ENCODE measurements at places on chromosomes 12 and 14.
A peak's percentile ranks its signal among the peaks of the same experiment; 100 is the strongest.

- DNase-seq, result peak; percentile 67
Observed at GRCh38 chr12:120367924-120368788, 808 bp downstream of the MSI1 start.

DNA sequence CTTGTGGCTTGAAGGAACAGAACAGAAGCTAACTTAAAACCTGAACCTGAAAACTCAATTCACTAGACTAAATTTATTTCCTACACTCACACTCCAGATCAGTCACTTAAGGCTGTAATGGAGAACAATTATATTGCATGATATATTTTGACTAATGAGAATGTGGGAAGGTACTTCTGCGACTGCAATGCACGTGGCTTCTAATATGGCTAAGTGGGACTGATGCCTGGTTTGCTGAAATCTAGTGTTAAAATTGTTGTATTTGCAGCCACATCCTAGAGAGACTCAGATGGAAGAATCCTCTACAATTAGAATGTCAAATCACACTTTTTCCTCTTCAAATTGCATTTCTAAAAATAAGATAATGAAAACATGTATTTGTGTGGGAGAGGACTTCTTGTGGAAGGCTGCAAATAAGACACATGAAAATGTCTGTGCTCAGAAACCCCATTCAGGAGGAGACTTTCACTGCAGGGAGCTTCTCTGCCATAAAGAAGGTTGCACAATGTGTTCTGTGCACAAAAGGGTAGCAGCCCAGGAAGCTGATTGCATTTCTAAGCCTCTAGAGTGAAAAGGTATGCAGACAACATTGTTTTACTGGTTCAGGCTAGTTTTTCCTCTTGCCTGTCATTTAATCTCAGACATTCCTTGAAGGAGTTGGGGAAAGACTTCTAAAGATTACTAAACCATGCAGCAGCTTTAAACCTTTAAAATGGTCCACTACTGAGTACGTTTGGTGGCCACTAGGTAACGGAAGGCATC lies 224.3 kb downstream of the NEDD1 start:
- no peak for DNase-seq

DNA sequence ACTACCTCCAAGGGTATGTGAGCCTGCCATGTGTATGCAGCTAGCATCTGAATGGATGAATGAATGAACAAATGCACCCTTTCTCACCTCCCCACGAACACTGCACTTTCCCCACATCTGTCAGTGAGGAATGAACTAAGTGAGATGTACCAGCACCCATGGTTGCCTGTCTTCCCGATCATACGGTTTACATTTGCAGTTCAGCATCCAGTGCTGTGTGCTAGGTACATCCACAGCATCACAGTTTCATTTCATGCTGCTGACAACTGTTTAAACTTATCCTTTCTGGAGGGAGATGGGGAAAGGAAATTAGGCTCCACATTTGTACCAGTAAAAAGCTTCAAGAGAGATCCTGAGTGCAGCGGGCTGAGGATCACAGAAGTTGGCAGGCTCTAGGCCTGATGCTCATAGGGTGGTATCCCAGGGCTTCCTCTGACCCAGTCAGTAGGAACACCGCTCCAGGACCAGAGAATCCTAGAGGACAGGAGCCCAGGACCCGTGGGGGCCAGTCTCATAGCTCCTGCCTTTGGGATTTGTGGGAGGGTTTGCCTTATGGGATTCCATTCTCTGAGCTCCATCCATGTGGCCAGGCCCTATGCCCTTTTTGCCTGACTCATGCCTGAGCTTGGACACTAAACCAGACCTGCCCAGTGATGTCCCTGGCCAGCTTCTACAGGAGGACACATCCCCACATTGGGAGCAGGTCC lies 294.5 kb downstream of the CACNA1C start:
- DNase-seq, result no peak

GRCh38 chr14:33465846-33466700 lies 484.8 kb downstream of the EGLN3 start:
- no peak for DNase-seq

- no peak for DNase-seq
Observed at GRCh38 chr12:120483621-120484020, 12.3 kb upstream of the DYNLL1 start.

DNA sequence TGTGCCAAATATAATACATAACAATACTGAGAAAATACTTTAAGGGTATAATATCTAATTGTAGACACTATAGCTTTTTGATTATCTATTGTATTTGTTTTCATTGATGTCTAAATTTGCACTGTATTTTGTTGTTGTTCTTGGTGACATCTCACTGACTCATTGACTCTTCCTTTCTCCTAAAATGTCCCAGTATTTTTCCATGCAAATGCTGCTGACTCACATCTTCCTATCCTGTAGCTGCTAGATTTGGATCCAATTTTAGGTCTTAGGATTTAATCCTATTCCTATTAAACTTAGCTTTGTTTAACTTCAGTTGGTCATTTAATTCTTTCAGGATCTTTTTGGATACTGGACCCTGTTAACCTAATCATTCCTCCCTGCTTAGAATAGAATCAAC lies 148.5 kb downstream of the TMTC2 start:
- no peak for DNase-seq

GRCh38 chr12:41067941-41068645 lies 120.0 kb upstream of the PDZRN4 start:
- DNase-seq, result no peak

DNA sequence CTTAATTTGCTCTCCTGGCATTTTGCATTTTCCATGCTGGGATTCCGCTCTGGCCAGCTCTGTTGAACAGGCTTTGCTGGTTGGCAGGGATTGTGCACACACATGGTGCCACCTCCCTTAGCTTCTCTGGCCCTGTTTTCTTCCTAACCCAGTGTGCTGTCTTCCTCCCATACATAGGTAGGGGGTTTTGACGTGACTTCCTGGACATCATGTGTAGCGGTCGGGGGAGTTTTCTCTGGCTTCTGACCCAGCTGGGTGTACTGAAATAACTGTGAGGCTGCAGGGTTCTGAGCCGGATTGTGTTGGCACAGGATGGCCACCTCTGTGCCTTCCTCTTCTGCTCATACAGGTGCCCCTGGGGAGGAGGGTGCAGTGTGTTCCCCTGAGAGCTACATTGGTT lies 25.7 kb downstream of the C14orf132 start:
- DNase-seq, result no peak

- DNase-seq, result peak; percentile 44
Observed at GRCh38 chr12:119020406-119021360, 39.3 kb downstream of the SRRM4 start.

DNA sequence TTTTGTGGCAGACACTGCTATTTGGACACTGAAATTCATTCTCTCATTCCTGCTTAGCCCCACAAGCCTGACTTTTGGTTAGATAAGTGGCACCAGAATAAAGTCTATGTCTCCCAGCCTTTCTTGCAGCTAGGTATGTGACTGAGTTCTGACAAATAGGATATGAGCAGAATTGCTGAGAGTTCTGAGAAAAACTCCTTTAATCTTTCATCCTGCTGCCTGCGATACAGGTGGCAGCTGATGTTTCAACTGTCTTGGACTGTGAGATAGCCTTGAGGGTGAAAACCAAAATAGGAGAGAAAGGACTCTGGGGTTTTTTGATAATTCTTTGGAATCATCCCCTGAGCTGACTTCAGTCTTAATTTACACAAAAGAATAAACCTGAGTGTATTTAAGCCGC lies 55.8 kb downstream of the MBIP start:
- no peak for DNase-seq

DNA sequence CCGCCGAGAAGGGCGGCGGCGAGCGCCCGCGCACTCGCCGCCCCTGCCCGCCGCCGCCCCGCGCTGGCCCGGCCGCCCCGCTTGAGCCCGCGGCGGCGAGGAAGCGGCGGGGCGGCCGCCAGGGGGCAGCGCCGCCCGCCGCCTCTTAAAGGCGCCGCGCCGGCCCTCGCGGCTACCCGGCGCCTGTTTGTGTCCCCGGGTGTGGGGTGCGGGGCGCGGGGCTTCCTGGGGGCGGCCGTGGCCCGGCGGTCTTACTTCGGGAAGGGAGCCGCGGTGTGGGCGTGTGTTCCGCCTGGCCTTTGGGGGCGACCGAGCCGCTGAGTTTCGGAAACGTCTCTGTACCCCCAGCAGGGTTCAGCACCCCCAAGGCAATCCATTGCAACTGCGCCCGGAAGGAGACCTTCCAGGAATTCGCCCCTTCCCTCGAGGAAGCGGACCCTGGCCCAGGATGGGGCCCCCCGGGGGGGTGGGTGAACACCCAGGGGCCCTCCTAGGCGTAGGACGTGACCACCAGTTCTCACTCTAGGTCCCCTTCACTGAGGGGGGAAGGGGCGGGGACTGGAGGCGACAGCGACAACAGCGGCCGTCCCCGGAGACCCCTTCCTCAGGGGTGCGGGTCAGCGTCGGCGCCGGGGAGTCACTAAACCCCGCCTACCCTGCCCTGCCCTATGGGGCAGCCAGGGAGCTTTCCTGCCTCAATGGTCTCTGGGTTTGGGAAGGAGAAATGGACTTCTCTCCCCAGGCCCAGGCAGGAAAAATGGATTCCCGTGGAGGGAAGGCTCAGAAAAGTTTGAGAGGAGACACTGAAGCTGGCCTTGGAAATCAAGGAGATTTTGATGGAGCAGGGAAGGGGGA lies at the start of gene ITPK1:
Gene ITPK1, minus strand, starts transcription at position 105 of the 855 bp plus-strand sequence. CDS start 762 bp downstream, outside the sequence.
- DNase-seq, result peak; percentile 56

GRCh38 chr12:13770576-13770975 lies 210.8 kb downstream of the GRIN2B start:
- no peak for DNase-seq

DNA sequence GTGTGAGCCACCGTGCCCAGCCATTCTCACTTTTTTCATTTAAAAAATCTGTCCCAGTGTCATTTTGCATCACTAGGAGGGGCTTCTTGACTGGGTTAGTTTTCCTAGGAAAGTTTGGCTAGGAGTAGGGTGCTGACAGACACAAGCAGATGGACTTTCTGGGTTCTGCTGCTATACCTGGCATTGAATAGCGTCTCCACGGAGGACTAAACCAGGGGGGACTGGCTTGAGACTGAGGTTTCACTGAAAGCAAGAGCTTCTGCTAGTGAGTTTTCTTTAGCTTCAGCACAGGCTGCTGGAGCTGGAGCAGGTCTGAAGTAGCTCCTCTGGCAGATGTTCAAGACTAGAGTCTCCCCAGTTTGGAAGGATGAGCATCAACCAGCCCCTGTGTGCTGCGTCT lies 1.4 kb downstream of the SLC10A1 start:
- no peak for DNase-seq

DNA sequence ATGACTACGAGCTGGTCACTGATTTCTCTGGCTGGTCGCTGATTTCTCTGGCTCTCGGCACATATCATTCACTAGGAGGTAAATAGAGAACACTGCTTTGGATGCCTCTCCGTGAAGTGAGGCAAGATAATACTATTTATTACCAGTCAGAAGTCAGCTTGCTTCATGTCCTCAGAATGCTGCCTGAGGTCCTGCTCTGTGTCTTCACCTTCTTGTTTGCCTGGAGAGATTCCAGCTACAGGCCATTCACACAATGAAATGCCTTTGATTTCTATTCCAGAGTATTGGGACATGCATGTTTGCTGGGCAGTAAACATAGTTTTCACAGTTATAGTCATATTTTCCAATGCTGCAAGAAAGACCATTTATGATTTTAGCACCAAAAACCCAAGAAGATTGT lies 106.7 kb downstream of the AEBP2 start:
- DNase-seq, result no peak

DNA sequence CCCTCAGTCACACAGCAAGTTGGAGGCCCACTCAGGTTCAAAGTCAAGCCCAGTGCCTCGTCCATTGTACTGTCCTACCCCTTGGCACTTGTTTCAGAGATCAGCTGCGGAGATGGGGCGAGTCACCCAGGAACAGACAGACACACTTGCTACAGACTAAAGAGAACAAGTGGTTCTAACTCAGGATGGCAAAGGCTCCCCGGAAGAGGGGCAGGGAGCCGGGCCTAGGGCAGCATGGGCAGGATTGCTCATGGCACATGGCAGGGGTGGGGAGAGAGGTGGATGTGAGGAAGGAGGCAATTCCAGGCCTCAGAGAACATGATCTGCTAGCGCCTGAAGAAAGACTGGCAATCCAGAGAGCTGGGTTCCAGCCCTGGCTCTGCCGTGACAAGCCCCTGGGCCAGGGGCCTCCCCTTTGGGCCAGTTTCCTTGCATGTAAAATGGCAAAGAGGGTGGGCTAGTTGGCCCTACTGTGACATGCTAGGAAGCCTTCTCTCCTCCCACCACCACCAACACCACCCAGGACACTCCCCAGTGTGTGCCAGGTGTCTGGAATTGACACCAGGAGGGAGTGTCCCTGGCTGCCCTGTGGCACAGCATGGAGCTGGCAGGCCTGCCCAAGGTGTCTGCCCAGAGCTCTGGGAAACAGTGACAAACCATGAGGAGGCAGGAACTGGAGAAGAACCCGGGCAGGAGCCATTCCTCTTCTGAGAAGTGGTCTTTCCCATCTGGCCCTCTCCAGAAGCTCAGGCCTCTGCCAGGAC lies 24.0 kb upstream of the IRF2BPL start:
- no peak for DNase-seq

- DNase-seq, result no peak
Observed at GRCh38 chr12:100656856-100657255, 83.4 kb downstream of the GAS2L3 start.

GRCh38 chr12:28759333-28759732 lies 389.7 kb upstream of the FAR2 start:
- peak; percentile 2 for DNase-seq

GRCh38 chr14:54182419-54183045 lies 214.3 kb upstream of the CDKN3 start:
- DNase-seq, result no peak

- DNase-seq, result no peak
Observed at GRCh38 chr12:96448300-96448699, 41.1 kb upstream of the CFAP54 start.

- peak; percentile 60 for DNase-seq
Observed at GRCh38 chr12:46387670-46388069, 15.1 kb upstream of the SLC38A2 start.

- no peak for DNase-seq
Observed at GRCh38 chr12:25797949-25798348, 160.5 kb upstream of the RASSF8 start.

- no peak for DNase-seq
Observed at GRCh38 chr14:64757601-64758000, 53.4 kb downstream of the PLEKHG3 start.

GRCh38 chr12:26732005-26732908 lies 100.7 kb downstream of the ITPR2 start:
- DNase-seq, result no peak
